Cortex of kidney (tissue), 1 donor: ENCODE measurements at places on chromosomes 4 and X.

GRCh38 chrX:31251336-31251735 lies 179.5 kb upstream of the FTHL17 start:
- no peak for DNase-seq

DNA sequence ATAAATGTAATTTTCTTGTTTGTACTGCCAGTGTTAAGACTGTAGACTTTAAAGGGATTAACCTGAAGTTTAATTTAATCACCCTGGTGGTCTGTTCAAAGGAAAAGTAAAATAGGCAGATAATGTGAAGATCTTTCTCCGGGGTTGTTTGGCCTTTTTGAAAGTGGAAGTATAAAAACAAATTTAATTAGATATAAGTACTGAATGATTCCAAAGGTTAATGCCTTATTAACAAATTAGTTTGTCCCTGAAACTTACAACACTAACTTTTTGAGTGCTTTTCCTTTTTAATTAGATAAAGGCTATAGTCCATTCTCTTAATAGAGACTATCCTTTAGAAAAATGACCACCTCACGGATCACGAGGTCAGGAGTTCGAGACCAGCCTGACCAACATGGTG lies 10.4 kb upstream of the PGAM4 start:
- no peak for DNase-seq

GRCh38 chr4:145818011-145818410 lies 120.6 kb downstream of the ZNF827 start:
- no peak for DNase-seq

DNA sequence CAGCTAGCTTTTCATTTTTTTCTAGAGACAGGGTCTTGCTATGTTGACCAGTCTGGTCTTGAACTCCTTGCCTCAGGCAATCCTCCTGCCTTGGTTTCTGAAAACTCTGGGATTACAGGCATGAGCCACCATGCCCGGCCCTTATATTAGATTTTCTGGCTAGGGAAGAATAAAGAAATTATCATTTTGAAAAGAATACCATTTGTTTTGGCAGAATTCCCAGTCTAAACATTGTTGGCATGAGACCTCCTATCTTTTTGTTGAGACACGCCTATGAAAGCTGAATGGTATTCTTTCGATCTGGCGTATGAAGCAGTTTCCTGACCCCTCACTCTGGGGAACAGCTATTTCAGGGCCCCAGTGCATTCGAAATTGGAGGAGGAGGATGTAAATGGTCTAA lies 107.0 kb downstream of the REPS2 start:
- no peak for DNase-seq

DNA sequence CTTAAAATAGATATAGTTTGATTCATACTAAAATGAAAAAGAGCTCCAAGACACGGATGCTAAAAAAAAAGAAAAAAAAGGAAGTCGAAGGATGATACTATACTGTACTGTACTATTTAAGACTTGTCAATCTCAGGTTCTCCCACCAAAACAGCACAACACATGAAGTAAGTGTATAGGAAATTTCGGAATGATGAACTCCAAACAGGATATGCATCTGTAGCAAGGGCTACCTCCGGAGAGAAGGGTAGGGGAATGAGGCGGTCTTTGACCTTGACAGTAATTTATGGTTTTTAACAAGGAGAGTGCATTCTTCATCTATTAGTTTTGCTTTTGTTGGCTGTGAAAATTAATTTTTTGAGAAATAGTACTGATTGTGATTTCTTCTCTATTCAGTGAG lies 541 bp upstream of the FIP1L1 start:
- no peak for DNase-seq

DNA sequence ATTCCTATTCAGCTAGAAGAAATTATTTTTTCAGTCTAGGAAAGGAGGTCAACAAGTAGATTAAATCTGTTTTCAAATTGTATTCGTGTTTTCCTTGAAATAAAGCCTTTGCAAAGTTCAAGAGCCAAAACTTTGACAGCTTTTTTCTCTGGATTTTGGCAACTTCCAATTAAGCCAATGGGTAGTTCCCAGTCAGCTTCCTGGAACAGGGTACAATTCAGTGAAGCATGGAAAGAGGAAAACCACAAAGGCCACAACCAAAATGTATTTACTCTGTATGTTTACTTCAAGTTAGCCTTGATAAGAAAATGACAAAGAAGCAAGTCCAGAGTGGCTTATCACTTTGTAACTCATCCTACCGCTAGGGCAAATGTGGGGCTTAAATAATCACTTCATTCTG lies 188.6 kb downstream of the COMMD8 start:
- DNase-seq, result no peak

DNA sequence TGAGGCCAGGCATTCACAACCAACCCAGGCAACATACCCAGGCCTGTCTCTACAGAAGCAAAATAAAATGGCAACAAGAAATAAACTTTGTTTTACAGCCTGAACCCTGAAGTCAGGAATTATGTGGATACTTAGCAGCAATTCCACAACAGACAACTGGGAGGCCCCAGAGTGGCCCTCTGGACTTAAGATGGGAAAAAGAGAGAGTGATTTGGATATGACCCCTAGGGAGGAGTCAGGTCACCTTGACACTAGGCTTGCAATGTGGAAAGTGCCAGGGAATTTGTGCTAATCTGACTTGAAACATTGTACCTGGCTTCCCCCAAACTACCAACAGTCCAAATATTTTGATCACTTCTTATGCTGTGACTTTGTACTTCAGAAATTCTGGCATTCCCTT lies 193.1 kb downstream of the PARM1 start:
- DNase-seq, result no peak

- no peak for DNase-seq
Observed at GRCh38 chr4:173537613-173538147, 7.7 kb upstream of the HAND2 start.

GRCh38 chr4:15533817-15534216 lies 64.1 kb downstream of the CC2D2A start:
- no peak for DNase-seq

- no peak for DNase-seq
Observed at GRCh38 chr4:113845138-113845537, 83.6 kb upstream of the CAMK2D start.

GRCh38 chrX:54230435-54231148 lies 47.5 kb upstream of the FAM120C start:
- DNase-seq, result no peak

GRCh38 chr4:94673961-94674360 lies 83.8 kb upstream of the BMPR1B start:
- DNase-seq, result no peak

DNA sequence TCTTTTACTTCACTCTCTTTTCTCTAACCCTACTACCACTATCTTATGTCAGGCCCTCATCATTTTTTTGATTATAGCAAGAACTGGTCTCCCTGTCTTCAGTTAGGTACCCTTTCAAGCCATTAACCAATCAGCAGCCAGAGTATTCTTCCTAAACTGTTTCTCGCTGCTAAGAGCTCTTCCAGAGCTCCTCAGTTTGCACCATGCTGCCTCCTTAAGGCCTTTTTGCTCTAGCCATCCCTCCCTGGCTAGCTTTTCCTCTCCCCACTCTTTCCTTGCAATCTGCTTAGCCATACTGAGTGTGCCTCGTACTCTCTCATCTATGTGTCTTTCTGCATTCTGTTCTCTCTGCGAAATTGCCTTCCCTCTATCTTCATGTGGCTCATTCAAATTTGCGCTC lies 32.9 kb downstream of the KIF4A start:
- no peak for DNase-seq

DNA sequence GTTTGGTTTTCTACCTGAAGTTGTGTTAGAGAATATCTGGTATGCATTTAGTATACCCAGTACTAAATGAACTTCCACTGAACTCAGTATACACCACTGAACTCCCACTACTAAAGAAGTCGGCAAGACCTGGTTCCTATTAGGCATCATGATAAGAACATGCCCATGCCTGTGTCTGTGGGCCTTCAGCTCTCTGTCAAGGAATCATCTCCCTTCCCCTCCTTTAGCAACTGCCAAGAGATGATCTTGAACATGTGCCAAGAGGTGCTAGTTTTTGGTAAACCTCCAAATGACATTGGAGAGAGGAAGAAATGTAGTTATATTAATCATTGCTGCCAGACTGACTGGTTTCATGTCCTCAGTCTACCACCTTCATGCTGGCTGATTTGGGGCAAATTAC lies 113.2 kb downstream of the ATP10D start:
- DNase-seq, result no peak

GRCh38 chr4:2462218-2462991 lies 6.5 kb upstream of the RNF4 start:
- DNase-seq, result no peak

GRCh38 chr4:88137112-88137511 lies 21.3 kb downstream of the ABCG2 start:
- no peak for DNase-seq

- DNase-seq, result no peak
Observed at GRCh38 chr4:113978561-113979147, 793 bp downstream of the ARSJ start.

GRCh38 chr4:2881431-2881830 lies 37.8 kb downstream of the ADD1 start:
- no peak for DNase-seq

GRCh38 chr4:53997898-53998297 lies 66.5 kb downstream of the CHIC2 start:
- DNase-seq, result no peak

DNA sequence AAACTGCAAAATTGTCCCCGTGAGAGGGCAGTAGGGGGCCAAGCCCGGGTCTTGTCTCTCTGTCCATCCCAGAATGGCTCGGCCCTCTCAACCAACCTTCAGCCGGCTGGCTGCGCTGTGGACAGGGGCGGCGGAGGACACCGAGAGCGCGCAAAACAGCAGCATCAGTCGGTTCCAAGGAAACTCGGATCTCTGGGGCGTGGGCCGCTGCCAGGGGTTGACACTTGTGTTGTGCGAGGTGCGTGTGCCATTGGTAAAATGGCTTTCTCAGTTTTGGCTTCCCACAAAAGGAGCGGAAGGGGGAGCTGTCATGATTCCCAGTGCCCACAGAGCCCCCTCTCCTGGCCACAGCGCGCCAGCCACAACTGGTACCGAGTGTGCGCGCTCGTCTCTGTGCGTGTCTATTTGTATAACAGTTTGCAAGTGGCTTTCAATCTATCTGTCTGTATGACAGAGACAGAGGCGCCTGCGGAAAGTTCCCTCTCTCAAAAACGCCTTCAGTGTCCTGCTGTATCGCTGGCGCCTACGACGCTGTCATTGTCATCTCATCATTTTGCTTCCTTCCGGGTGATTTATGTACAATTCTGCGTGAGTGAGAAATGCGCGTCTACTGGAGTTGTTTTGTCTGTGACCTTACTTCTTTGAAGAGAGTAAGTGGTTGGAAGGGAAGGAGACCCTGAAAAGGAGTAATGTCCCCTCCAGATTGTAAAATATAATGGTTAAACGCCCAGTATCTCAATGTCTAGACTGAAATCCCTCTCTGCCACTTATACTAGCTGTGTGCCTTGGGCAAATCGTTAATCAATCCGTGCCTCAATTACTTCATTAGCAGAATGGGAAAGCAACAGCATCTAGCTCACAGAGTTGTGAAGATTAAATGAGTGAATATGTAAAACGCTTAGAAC lies 1.8 kb downstream of the DKK2 start:
- no peak for DNase-seq

DNA sequence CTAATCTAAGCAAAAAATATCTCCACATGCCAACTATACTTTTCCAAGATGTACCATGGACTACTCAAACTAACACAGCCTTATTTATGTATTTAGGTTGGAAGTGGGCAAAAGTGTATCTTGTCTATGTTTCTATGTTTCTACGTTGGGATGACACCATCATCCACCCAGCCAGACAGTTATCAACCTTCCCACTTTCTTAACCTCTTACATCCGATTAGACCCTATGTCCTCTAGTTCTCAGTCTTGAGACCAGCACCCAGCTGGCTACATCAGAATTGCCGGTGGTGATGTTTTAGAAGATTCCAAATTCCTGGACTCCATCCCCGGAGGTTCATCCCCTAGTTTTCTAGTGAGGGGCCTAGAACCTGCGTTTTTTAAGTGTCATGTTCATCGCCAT lies 1.0 kb upstream of the AASDH start:
- DNase-seq, result no peak

- DNase-seq, result no peak
Observed at GRCh38 chrX:19599253-19599652, 83.9 kb upstream of the MAP3K15 start.

DNA sequence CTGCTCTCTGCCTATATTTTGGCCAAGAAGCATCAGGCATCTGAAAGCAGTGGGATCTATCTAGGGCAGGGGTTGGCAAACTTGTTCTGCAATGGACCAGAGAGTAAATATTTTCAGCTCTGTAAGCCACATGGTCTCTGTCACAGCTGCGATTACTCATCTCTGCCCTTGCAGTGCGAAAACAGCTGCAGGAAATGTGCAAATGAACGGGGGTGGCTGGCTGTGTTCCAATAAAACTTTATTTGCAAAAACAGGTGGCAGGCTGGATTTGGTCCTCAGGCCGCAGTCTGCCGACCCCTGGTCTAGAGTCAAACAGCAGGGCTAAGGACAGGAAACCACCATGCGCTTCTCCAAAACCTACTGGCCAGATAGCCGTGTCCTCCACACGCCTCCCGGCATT lies 48.6 kb downstream of the ACOX3 start:
- DNase-seq, result no peak

DNA sequence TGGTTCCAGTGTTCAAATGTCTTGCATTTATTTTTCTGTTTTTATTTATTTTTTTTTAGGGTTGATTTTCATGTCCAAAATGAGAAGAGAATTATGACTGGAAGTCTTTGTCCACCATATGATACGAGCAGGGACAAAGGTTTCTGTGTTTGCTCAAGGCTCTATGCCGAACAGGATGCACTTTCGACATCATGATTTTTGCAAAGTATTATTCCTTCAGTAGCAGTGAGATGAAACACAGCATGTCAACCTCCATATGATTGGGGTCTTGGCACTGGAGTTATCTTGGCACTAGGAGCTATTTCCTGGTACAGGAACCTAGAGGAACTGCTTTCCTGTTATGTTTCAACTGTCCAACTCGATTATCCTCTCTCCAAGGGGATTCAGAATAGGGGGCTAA lies 72.6 kb downstream of the UCHL1 start:
- no peak for DNase-seq

DNA sequence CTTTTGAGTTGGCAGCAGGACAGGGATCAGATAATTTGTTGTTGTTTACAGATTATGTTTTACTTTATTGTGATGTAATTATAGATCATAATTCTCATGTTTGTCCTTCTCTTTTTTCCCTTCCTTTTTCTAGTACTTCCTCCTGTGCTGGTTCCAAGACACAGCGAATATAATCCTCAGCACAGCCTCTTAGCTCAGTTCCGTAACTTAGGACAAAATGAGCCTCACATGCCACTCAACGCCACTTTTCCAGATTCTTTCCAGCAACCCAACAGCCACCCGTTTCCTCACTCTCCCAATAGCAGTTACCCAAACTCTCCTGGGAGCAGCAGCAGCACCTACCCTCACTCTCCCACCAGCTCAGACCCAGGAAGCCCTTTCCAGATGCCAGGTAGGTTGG lies 58.0 kb downstream of the SMAD1 start:
- no peak for DNase-seq

DNA sequence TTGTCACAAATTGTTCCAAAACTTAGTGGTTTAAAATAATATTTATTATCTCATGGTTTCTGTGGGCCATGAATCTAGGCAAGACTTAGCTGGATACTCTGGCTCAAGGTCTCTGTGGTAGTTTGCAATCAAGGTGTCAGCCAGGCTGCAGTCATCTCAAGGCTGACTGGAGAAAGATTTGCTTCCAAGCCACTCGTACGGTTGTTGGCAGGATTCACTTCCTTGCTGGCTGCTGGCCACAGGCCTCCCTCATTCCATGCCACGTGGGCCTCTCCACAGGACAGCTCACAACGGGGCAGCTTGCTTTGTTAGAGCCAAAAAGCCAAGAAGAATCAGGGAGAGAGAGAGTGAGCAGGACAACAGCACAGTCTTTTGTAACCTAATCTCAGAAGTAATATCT lies 101.4 kb downstream of the WWC2 start:
- no peak for DNase-seq
